Activated T-cell treated with anti-CD3 and anti-CD28 coated beads, Interleukin-2, amount 50 U/mL, for 24 hours (primary cell): ENCODE measurements at places on chromosomes 12 and 14.

GRCh38 chr14:88616697-88617096 is 53.9 kb downstream of the ZC3H14 start:
- DNase-seq, result no peak

DNA sequence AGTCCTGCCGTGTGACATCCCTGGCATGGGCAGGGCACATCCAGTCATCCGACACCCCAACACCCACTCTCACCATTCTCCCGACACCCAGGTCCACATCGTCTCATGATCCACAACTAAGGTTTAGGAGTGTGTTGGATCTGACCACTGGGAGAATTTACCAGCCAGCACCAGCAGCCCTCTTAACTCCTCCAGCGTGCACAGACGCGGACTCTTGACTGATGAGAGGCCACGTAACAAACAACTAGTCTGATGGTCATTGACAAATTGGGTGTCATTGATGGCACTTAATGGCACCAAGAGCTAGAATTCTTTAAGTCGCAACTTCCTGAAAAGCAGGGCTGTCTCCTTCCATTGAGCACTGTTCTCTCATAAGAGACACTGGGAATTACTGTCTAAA is 203.0 kb upstream of the SFSWAP start:
- no peak for DNase-seq

- no peak for DNase-seq
Measured at GRCh38 chr12:113727651-113728061, 238.5 kb downstream of the RBM19 start.

- no peak for DNase-seq
Measured at GRCh38 chr14:20690848-20691640, 2.5 kb downstream of the ANG start.

DNA sequence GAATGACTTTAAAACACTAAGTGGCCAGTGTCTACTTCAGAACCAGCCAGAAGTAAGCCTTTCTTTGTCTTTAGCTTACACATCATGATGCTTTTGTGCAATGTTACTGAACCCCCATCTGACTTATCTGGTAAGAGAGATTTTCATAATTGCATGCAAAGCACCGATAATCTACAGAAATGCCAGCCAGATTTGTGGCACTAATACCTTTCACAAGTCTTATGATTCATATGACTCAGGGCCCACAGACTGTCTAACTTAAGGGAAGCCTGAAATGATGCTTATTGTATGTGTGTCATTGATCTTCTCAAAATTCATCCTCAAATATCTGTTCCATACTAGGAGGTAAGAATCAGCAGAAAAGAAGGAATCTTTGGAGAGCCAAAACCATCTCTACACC is 18.0 kb downstream of the IGF1 start:
- DNase-seq, result no peak

GRCh38 chr12:41286426-41286825 is 98.3 kb downstream of the PDZRN4 start:
- no peak for DNase-seq

GRCh38 chr12:11702959-11703358 is 53.5 kb downstream of the ETV6 start:
- DNase-seq, result peak; percentile 56

GRCh38 chr12:81010641-81011040 is 67.2 kb upstream of the ACSS3 start:
- no peak for DNase-seq

- no peak for DNase-seq
Measured at GRCh38 chr12:42482041-42482747, 107.4 kb downstream of the PRICKLE1 start.

DNA sequence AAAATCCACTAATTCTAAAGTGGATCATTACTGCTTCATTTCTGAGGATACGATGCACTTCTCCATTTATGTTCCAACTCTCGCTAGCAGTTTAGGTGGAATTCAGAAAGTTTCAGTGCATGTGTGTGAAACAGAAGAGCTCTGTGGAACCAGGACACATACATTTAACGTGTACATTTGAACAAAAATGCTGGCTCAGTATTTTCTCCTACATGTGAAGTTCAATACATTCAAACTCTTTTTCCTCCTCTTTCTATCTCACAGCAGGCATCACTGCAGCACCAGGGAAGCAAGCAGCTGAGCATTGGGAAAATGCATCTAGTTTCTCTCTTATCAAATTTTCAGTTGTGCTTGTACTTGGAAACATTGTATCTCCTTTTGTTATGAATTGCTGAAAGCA is 169.4 kb upstream of the CNTN1 start:
- DNase-seq, result no peak

- no peak for DNase-seq
Measured at GRCh38 chr12:96150442-96150841, 43.7 kb upstream of the ELK3 start.

- DNase-seq, result peak; percentile 79
Measured at GRCh38 chr12:47715393-47715876, 9.6 kb upstream of the RPAP3 start.

DNA sequence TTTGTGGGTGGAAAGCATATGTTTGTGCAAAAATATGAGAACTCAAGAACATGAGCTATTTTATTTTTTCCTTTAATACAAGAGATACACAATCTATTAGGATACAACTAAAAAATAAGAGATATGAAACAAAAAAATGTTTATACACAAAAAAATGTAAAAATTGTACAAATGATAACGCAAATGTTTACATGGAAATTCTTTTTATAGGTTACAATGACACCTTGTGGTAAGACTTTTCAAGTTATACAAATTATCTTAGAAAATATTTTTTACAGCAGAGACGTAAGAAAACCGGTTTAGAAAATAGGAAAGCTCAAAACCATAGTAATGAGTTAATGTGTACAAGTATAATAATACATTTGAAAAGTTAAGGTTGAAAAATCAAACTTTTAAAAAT is 25.5 kb downstream of the CEP83 start:
- no peak for DNase-seq

- DNase-seq, result no peak
Measured at GRCh38 chr14:72812292-72812851, 81.5 kb downstream of the DPF3 start.

DNA sequence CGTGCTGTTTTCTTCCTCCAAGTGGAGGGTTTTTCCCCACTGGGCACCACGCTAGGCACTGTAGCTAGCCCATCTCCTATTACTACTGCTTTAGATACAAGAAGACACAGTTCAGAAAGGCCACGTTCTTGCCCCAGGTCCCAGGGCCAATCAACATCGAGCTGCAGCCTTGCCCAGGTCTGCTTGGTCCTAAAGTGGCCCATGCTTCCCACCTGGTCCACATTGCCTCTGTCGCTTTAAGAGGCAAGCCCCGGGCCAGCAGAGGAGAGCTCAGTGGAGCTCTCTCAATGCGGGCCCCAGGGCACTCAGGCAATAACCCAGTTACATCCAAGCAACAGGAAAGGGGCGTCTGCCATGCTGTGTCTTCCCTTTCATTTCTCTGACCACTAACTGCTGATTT is 148.1 kb downstream of the CALM1 start:
- no peak for DNase-seq

- DNase-seq, result no peak
Measured at GRCh38 chr12:46207644-46208043, 61.2 kb downstream of the SLC38A1 start.
